Sigmoid colon (tissue), 7 donors: ENCODE measurements at places on chromosomes 1 and 21. TPM values are rescaled to one million over a fixed set of nuclear protein-coding genes. Genes with fewer than 3 reads are reported as not detected.

DNA sequence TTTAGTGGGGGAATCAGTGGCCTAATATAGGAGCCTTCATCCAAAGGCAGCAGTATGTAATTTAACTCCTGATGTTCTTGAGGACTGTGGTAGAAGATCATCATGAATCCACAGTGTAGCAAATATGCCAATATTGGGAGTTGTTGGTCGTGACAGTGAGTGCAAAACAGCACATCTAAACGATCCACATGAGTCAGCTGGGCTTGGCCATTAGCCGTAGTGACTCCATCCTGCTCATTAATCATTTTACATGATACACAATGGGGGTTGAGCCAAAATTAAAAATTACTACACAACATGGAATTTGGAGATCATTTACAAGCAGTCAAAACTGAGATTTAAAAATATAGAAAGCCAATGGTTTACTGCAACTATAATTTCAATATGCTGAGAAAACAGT lies 653.9 kb upstream of the CAMK1G start:
- no peak for DNase-seq

- DNase-seq, result no peak
Observed at GRCh38 chr1:55275941-55276341, 60.8 kb upstream of the USP24 start.

GRCh38 chr1:30598571-30599114 lies 124.7 kb downstream of the MATN1 start:
- DNase-seq, result no peak

DNA sequence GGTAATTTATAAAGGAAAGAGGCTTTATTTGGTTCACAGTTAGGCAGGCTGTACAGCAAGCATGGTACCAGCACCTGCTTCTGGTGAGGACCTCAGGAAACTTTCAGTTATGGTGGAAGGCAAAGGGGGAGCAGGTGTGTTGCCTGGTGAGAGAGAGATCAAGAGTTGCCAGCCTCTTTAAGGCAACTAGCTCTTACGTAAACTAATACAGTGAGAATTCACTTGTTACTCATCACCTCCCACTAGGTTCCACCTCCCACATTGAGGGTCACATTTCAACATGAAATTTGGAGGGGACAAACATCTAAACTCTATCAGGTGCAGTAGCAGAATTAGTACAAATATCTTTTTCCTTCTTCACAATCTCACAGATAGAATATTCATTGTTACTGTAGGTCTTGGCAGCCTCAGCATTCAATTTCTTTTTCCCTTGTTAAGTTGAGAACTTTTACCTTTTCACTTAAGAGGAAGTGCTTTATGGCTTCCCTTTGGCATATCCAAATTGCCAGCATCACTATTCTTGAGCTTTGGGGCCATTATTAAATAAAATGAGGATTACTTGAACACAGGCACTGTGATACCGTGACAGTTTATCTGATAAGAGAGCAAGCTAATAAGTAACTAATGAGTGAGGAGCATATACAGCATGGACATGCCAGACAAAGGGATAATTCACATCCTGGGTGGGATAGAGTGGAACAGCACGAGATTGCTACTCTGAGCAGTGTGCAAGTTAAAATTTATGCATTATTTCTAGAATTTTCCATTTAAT lies 48.4 kb downstream of the MAGI3 start:
- DNase-seq, result no peak

- peak; percentile 68 for DNase-seq
Observed at GRCh38 chr1:26890467-26890796, 349 bp upstream of the GPN2 start.

The TGFB2 gene
- total RNA-seq, result 11.8 TPM

The UBE2U gene
- not detected for total RNA-seq

The NCAM2 gene
- 8.6 TPM for total RNA-seq
